ENCODE measurements at places on chromosomes 6 and 20. TPM values are rescaled to one million over a fixed set of nuclear protein-coding genes. Genes with fewer than 3 reads are reported as not detected.

The PDE7B gene
- total RNA-seq, result not detected

The NT5E gene
- total RNA-seq, result not detected

The GHRH gene
- not detected for total RNA-seq

The SLC22A2 gene
- not detected for total RNA-seq

The TMEM239 gene
- total RNA-seq, result not detected

The HLA-DMA gene
- total RNA-seq, result 325 TPM

The OOEP gene
- total RNA-seq, result not detected

DNA sequence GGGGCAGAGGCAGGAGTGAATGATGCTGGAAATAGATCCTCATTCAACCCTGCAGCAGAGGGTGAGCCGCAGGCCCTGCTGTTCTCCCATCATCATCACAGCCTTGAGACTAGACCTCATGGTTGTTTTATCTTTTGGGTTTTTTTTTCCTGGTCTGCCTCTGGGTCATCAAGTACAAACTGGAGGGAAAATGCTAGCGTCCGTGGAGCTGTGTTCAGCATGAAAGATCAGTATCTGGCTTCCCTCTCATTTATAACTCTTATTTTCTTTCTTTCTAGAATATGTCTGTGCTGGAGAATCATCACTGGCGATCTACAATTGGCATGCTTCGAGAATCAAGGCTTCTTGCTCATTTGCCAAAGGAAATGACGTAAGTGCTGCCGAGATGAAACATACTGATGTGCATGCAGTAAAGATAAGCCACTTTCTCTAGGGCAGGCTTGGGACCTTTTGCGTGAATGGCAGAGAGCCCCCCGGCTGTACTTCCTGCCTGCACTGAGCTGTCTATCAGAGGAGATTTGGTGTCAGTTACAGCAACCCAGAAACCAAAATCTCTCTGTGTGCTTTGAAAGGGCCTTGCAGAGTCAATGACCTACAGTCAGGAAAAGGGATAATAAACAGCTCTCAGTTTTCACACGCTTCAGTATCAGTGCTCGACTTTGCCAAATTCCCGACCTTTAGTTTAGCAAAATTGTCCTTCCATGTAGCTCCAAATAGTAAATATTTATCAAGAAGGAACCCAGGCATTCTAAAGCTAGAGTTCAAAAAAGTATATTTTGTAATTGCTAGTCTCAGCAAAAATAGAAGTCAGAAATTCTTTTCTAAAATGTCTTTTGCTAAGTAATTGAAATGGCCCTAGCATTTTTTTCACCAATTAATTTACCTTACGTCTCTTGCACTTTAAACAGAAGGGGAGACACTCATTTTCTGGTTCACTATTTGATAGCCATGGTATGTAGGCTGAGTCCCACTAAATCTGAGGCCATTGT, 76.3 kb downstream of the MTFR2 start:
- no peak overlapping the region for H3K4me3 ChIP-seq
- no peak overlapping the region for H3K27ac ChIP-seq
- no peaks in the 10 kb centered on the region for H3K27me3 ChIP-seq
- no peak for DNase-seq

GRCh38 chr6:30828027-30828962, 56.0 kb upstream of the DDR1 start:
- no peaks in the 10 kb centered on the region for H3K27me3 ChIP-seq
- no peaks in the 10 kb centered on the region for H3K36me3 ChIP-seq
- no peak overlapping the region for H3K4me3 ChIP-seq
- H3K27ac ChIP-seq, result no peak overlapping the region
- no peaks in the 10 kb centered on the region for H3K4me1 ChIP-seq

- peaks cover 77% of the 10 kb centered on the region for H3K36me3 ChIP-seq
- peaks cover 34% of the 10 kb centered on the region for H3K4me1 ChIP-seq
- DNase-seq, result no peak
- no peaks in the 10 kb centered on the region for H3K27me3 ChIP-seq
Measured at GRCh38 chr20:41123631-41124030, 13.7 kb upstream of the PLCG1 start.

- no peaks in the 10 kb centered on the region for H3K4me1 ChIP-seq
- no peaks in the 10 kb centered on the region for H3K36me3 ChIP-seq
- no peak for DNase-seq
- H3K27me3 ChIP-seq, result no peaks in the 10 kb centered on the region
Measured at GRCh38 chr20:47031821-47032220, 137.2 kb downstream of the EYA2 start.

DNA sequence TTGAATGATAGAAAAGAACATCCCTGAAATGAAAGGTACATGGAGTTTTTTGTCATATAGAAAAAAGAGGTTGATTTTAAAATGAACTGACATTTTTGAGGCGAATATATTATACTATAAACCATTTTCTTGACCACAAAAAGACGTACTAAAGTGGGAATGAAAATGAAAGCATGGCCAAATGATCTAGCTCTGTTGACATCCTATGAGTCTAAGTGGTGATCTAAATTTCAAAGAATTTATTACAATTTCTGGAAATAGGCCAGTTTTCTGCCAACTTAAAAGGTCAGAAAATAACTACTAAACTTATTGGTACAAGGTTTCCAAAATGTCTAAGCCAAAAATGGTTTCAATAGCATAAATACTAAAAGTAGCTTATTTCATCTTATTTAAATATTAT, 536.8 kb downstream of the EYS start:
- H3K27ac ChIP-seq, result no peak overlapping the region
- H3K27me3 ChIP-seq, result no peaks in the 10 kb centered on the region
- DNase-seq, result no peak
- no peaks in the 10 kb centered on the region for H3K4me1 ChIP-seq
- H3K4me3 ChIP-seq, result no peak overlapping the region
- no peaks in the 10 kb centered on the region for H3K36me3 ChIP-seq

DNA sequence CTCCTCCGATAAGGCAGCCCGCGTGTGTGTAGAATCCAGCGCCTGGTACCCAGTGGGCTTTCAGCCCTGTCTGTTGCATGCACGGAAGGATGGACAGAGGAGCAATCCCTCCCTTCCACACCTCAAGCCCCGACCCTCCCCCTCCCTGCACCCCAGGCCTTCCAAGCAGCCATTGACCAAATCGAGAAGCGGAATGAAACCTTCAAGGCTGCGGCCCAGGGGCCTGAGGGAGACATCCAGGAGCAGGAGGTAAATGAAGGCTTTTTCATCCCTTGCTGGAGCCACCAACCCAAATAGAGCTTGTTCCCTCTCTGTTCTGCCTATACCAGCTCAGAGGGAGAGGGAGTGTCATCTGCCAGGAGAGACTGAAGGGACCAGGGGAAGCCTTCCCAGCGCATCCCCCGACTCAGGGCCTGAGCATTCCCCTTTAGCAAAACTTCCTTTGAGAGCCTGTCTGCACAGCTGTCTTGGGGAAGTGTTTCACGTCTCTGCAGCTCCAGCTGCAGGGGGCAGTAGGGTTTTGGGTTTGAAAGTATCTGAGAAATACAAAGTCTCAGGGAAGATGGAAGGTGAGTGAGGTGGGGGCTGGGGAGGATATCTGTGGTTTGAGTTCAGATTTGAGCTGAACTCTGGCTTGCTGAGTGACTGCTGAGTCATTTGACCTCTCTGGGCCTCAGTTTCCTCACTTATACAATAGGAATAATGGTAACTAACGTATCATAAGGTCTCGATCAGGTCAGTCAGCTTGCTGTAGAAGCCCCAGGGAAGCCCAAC, 16.1 kb downstream of the FGD2 start:
- no peaks in the 10 kb centered on the region for H3K36me3 ChIP-seq
- H3K27ac ChIP-seq, result no peak overlapping the region
- peaks cover 16% of the 10 kb centered on the region for H3K4me1 ChIP-seq
- H3K4me3 ChIP-seq, result no peak overlapping the region
- H3K27me3 ChIP-seq, result no peaks in the 10 kb centered on the region

DNA sequence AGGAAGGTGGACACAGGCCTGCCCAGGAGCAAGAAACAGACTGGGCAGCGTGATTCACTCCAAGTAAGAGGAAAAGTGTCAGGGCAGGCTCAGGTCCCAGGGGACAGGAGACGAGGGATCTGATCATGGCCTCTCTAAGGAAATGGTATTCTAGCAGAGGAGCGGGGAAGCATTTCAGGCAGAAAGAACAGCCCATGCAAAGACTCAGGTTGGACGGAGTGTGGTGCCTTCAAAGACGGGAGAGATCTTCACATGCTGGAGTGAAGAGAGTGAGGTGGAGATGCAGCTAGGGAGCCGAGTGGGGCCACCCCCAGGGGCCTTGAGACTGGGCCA, 161.1 kb downstream of the SYCP2 start:
- H3K4me3 ChIP-seq, result no peak overlapping the region
- no peaks in the 10 kb centered on the region for H3K27me3 ChIP-seq
- H3K27ac ChIP-seq, result no peak overlapping the region
- no peaks in the 10 kb centered on the region for H3K36me3 ChIP-seq

DNA sequence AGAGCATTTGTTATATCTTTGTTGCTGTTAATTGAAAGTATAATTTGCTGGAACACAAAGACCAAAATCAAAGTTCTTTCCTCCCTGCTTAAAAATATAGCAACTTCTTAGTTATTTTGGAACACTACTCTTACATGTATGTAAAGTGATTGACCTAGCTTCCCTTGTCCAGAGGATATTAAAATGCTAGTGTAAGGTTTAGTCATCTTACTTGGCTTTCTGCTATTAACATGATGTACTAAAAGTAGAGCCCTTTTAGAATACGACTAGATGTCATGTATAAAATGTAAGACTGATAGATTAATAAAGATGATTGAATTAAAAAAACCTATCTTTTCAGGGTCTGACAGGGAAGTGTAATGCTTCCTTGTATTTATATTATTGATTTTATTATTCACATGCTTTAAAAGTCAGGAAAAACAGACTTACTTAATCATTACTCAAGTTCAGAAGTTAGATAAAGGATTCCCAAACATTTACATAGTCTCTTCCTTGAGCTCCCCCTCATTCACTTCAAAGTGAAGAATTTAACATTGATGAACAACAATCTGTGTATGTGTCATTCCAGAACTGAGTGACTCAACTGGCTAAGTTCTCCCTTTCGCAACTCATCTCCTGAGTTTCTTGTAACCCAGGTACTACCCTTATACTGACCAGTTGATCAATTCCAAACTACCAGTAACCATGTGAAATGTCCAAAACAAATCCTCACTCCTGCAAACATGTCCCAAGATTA, 50.9 kb downstream of the BTBD9 start:
- H3K4me3 ChIP-seq, result no peak overlapping the region
- no peak overlapping the region for H3K27ac ChIP-seq
- H3K4me1 ChIP-seq, result no peaks in the 10 kb centered on the region
- no peaks in the 10 kb centered on the region for H3K27me3 ChIP-seq

DNA sequence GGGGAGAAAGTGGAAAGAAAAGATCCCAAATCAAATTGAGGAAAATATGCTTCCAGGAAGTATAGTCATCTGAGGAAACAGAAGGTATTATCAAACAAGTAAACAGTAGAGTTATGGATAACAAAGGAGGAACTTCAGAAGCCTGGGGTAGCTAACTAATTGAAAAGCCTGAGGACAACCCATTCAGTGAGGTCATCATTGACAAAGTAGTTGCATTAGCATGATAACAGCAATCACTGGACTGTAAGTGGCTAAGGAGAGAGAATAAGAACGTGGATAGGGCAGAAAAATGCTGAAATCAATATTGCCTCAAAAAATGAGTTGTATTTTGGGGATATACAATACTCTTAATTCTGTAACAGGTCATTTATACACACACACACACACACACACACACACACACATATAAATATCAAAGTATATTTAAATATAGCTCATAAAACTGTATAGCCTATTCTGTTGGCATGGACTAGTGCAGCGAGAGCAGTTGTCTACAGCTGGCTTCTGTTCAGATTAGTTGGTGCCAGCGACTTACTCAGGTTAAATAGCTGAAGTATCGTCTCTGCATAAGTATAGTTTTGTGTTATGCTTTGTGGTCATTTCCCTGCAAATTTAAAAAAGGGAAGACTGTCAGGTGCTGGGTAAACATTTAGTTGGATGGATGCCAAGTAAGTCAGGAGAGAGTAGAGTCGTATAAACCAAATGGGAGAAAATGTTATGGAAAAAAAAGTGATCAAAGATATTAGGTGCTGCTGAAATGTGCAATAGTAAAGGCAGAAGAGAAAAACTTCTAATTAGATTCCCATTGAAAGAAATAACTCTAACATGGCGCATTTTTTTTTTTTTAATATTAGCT, 33.8 kb upstream of the CTAGE9 start:
- H3K27ac ChIP-seq, result no peak overlapping the region
- no peaks in the 10 kb centered on the region for H3K27me3 ChIP-seq
- no peak for DNase-seq
- no peaks in the 10 kb centered on the region for H3K36me3 ChIP-seq
